IPS DF 19.7 (cell line): ENCODE measurements at places on chromosomes 11 and 22.

GRCh38 chr11:115247361-115247760, 256.9 kb downstream of the CADM1 start:
- DNase-seq: no peak

DNA sequence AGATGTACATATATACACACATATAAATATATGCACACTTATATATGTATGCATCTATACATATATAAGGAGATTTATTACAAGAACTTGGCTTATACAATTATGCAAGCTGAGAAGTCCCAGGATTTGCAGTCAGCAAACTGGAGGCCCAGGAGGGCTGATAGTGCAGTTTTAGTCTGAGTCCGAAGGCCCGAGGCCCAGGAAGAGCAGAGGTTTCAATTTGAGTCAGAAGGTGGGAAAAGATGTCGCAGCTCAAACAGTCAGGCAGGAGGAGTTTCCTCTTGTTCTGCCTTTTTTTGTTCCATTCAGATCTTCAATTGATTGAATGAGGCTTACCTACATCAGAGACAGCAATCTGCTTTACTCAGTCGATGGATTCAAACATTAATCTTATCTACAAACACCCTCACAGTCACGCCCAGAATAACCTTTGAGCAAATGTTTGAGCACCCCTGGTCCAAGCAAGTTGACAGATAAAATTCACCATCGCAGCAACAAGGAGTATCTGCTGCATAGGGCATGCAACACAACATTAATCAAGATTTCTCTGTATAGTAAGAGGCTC, 4.0 kb upstream of the SGSM1 start:
- no peak for DNase-seq

DNA sequence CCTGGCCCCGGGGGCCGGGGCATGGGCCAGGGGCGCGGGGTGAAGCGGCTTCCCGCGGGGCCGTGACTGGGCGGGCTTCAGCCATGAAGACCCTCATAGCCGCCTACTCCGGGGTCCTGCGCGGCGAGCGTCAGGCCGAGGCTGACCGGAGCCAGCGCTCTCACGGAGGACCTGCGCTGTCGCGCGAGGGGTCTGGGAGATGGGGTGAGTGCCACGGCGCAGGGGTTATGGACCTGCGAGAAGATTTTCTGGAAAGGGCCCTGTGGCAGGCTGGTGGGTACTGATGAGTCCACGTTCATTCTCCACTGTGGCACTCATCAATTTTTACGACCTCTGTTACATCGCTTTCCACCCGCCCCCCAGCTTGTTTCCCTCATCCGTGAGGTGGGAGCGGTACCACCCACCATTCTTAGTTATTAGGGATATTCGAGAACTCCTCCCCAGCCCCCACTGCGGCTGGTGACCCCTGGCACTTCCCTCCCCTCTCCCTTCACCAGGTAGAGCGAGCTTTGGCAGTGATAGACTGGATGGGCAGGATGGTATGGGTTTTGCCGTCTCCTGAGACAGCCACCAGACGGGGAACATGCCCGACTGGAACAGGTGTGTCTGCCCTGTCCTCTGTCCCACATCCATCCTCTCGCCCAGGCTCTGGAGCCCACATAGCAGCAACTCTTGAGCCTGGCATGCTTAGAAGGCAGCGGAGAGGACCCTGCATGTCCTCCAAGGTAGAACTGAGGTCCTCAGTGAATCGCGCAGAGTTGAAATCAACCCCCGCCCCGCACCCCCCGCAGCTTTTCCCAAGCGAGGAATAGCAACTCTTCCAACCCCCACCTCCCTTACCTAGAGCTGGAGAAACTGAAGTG, 562 bp downstream of the DGAT2 start:
- no peak for DNase-seq

DNA sequence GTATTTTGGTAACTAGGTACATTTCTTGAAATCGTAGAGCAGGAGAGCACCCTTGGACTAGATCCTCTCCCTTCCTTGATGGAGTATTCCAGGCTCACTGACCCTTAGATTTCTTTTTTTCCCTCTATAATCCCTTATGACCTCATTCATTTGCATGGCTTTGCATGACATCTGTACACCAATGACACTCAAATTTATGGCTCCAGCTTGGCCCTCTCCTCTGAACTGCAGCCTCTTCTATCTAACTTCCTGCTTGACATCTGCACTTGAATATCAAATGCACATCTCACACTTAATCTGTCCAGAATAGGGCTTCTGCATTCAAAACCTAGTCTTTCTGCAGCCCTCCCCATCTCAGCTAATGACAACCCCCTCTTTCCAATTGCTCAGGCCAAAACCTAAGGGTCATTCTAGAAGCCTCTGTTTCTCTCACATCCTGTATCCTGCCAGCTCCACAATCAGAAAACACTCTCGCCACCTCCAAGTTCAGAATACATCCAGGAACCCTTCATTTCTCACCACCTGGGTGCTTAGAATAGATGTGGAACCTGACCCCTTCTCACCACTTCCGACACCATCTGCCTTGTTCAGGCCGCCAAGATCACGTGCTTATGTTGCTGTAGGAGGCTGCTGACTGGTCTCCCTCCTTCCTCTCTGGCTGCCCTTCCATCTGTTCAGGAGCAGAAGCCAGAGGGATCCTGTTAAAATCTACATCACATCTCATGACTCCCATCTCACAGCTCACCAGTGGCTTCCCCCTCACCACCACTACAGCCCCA, 138.9 kb upstream of the MTNR1B start:
- DNase-seq: no peak

DNA sequence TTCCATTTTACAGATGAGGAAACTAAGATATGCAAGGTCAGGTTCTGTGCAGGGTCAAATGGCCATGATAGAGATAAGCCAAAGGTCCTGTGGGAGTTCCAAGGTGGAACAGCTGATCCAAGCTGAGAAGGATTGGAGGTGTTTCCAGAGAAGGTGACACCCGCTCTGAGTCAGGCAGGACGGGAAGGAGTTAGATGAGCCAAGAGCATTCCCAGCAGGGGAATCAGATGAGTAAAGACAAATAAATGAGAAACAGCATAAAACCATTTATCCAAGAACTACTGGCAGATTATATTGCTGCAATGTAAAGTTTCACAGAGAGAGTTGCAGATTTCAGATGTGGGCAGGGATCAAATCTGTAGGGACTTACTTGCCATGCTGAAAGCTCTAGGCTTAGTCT, 18.9 kb upstream of the HEPHL1 start:
- DNase-seq: no peak

DNA sequence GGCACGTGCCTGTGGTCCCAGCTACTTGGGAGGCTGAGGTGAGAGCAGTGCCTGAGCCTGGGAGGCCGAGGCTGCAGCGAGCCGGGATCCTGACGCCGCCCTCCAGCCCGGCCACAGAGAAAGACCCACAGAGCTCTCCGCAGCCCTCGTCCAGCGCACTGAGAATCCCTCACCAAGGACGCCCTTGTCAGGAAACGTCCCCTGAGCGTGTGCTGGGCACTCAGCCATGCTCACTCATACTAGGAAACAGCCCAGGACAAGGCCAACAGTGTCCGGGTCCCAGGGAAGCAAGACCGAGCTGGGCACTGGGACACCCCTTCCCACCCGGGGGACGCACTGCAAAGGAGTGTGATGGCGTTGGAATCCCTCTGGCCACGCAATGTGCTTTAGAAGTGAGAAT, 14.5 kb downstream of the DEAF1 start:
- no peak for DNase-seq

GRCh38 chr11:12377106-12377823, at the start of gene PARVA:
TSS of gene PARVA (plus strand) at chr11:12377571. CDS start at chr11:12377648, 77 bp downstream.
- DNase-seq: peak; percentile 57

DNA sequence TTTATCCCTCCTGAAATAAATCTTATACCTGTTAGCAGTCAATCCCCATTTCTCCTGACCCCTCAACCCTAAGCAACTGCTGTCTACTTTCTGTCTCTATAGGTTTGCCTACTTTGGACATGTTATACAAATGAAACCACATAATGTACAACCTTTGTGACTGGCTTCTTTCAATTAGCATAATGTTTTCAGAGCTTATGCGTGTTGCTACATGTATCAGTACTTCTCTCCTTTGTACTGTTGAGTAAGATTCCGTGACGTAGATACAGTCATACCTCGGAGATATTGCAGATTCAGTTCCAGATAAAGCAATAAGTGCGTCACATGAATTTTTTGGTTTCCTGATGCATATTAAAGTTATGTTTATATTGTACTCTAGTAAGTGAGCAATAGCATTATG, 127.3 kb downstream of the MORC2 start:
- DNase-seq: no peak

DNA sequence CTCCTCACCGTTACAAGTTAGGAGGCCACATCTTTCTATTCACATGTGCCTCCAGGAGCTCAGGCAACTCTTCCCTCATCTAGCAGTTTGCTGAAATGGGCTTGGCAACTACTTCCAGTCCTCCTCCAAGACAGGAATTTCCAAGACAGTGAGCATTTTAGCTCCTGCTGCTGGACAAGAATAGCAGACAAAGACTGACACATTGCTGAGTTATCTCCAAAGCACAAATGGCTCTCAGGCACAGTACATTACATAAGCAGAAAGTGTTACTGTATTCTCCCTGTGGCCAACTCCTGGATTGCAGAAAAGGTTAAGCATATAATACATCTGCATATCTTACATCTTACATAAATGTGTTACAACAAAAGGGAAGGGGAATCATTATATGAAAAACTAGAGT, 83.2 kb upstream of the POU2AF2 start:
- DNase-seq: no peak

DNA sequence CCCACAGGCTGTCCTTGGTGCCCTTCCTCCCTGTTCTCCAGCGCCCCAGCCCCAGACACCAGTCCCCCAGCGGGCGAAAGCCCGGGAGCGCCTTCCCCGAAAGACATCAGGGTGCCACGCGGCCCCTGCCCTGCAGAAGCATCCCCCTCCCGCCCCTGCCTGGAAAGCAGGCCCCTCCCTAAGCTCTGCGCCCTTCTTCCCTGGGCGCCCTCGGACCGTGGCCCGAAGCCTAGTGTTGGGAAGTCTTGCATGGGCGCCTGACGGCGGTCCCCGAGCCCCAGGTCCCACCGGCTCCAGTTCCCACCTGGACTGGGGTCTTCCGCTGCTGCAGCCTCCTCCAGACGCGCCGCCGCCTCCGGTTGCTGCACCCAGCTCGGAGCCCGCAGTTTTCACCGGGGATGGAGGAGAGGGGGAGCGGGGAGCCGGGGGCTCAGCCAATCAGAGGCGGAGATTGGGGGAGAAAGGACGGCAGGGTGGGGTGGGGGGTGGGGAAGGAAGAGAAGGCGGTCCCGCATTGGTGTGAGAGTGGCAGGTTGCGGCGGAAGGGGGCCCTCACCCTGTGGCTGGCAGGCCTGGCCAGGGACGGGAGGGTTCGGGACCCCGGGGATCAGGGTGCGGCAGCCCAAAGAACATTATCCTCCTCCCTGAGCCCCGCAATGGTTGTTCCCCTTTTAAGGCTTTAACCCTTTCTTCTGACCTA, at the start of gene THY1:
Gene THY1 (minus strand): TSS at position 364 of the 700 bp plus-strand sequence. CDS start 2,267 bp downstream, outside the sequence.
- DNase-seq: no peak
